OCI-M1 (cell line): ENCODE measurements at places on chromosomes 7 and 10.

DNA sequence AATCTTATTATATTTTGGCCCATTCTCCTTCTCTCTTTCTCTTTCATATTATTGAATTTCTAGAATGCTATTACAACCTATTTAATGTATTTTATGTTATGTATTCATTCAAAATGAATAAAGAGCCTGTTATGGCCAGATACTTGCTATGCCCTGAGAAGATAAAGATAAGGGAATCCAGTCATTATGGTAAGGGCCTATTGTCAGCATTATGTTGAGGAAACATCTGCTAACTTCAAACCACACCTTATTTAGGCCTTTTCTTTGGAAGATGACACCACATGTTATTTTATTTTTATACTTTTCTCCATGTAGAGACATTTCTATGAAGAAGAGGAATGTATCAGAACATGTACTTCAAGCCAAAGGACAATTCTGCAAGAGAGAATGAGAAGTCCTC is 60.5 kb upstream of the MPP7 start:
- DNase-seq, result no peak

DNA sequence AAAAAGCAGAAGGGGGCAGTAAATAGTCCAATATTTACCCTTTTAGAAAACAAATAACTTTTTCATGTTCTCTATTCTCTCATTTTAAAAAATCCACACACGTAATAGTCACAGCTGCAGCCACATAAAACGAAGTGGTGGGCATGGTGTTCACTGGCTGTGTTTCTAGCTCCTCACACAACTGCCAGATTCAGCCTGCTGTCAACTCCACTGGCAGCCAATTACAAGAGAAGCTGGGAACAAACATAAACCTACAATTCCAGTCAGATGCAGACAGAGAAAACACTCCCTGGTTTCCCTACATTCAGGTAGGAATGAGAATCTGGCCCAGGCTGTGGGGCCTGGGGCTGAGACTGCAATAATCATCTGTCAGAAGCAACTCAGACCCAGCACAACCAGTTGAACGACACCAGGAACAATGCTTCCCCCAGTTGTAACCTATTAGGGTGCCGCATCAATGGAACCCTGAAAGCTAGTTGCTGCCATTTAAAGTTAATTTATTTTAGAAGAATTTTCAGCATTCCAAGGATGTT is 29.1 kb downstream of the ERCC6 start:
- no peak for DNase-seq

- no peak for DNase-seq
These were observed 83.8 kb downstream of the DLG5 start for GRCh38 chr10:77842652-77843212.

GRCh38 chr10:44955413-44956070 is 4.1 kb upstream of the RASSF4 start:
- no peak for DNase-seq

- no peak for DNase-seq
These were observed 144.9 kb downstream of the PAXIP1 start for GRCh38 chr7:154857728-154858681.

GRCh38 chr7:32318300-32319011 is 171.7 kb downstream of the LSM5 start:
- DNase-seq, result no peak

- no peak for DNase-seq
These were observed 101.9 kb downstream of the RAB11FIP2 start for GRCh38 chr10:117944676-117945447.

DNA sequence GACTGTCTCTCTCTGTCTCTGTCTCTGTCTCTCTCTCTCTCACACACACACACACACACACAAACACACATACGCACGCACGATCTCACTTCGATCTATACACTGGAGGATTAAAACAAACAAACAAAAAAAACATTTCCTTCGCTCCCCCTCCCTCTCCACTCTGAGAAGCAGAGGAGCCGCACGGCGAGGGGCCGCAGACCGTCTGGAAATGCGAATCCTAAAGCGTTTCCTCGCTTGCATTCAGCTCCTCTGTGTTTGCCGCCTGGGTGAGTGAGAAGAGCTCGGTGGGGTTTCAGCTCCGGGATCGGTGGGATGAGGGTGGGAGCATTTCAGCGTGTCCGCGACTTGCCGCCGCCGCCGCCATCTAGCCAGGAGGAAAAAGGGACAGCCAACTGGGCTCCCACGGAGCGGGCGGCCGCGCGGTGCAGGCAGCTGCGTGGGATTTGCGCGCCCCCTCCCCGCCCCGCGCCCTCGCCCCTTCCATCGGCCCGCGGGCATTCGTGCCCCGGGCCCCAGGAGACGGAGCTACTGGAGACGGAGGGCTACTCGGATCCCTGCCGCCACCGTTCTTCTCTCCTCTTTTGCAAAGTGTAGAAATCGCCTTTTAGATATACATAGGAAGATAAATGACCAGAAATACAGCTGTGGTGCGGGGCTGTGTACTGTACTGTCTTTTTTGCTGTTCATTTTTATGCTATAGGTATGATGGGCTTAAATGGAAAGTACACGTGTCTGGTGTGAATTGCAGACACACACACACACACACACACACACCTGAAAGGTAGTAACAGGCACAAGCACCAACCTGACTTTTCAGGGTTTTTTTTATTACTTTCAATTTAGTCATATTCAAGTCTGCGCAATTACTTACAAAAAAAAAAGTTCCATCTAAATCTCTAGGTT is 581 bp downstream of the PTPRZ1 start:
- no peak for DNase-seq

GRCh38 chr10:120782336-120782735 is 68.8 kb upstream of the WDR11 start:
- DNase-seq, result no peak

DNA sequence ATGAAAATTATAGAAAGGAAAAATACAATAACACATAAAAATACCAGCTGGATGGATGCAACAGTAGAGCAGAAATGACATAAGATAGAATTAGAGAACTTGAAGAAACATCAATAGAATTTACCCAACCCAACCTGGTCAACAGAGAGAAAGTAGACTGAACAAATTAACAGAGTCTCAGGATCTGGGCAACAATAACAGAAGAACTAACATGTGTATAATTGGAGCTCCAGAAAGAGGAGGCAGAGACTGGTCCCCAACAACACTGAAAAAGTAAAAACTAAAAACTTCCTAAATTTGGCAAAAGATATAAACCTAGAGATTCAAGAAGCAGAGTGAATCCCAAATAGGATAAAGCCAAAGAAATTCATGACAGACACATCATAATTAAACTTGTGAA is 458.8 kb downstream of the RPS24 start:
- DNase-seq, result no peak

- DNase-seq, result peak; percentile 70
These were observed 228.9 kb upstream of the TCF7L2 start for GRCh38 chr10:112721080-112721698.

DNA sequence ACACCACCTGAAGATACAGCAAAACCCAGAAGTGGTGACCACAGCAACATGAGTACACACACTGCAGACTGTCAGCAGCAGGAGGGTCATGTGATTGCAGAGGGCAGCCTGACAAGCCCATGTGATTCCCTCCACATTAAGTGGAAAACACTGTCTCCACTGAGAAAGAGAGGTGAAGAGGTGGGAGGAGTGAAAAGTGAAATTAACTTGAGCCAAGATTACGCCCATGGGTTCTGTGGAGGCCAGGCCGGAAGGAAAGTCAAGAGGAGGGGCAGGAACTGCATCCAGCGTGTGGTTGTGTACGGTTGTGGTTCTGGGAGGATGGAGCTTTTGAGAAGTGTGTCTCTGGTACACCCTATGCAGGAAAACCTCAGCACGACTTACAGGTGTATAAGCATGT is 138.5 kb downstream of the PLXNA4 start:
- DNase-seq, result no peak

DNA sequence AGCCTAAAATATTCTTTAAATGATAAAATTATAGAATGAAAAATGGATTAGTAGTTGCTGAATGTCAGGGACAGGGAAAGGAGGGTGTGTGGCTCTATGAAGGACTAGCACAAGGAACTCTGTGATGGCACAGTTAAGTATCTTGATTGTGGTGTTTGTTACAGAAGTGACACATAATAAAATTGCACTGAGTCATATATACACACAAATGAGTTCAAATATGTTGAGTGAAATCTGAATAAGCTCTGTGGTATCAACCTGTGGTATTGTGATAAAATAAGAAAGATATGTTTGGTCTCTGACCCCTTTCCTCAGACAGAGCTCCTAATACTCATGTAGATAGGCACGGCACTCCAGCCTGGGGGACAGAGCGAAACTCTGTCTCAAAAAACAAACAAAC is 181.5 kb upstream of the TRIM24 start:
- DNase-seq, result no peak

DNA sequence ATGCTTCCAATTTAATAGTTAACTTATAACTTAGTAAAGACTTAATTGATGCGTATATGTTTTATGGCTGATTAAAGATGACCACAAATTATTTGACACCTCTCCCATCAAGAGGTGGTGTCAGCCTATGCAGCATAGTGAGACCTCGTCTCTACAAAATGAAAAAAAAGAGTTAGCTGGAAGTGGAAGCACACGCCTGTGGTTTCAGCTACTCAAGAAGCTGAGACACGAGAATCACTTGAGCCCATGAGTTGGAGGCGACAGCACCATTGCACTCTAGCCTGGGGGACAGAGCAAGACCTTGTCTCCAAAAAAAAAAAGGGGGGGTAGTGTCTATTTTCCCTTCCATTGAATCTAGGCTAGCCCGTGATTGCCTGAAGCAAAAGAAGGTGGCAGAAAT is 99.1 kb upstream of the ABI1 start:
- DNase-seq, result no peak

GRCh38 chr7:138006106-138006505 is 4.2 kb upstream of the CREB3L2 start:
- no peak for DNase-seq

- DNase-seq, result no peak
These were observed 13.2 kb upstream of the CCDC172 start for GRCh38 chr10:116311016-116311415.
